Cerebellar nuclear complex (tissue), 1 donor: ENCODE measurements at places on chromosomes 6 and 20.

- no peak for DNase-seq
These were observed 636.3 kb upstream of the IMPG1 start for GRCh38 chr6:76708641-76709331.

- no peak for DNase-seq
These were observed 8.0 kb upstream of the BANF2 start for GRCh38 chr20:17691758-17692157.

DNA sequence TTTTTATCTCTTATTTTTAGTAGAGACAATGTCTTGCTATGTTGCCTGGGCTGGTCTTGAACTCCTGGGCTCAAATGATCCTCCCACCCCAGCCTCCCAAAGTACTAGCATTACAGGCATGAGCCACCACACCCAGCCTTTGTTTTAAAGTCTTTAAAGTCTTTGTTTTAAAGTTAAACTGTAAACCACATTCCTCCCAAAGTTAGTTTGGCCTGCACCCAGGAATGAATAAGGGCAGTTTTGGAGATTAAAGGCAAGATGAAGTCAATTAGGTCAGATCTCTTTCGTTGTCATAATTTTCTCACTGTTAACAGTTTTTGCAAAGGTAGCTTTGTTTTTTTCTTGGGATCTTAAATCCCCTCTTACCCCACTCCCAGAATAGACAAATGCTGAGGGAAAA is 63.8 kb downstream of the UBR2 start:
- no peak for DNase-seq

GRCh38 chr6:44641344-44642031 is 254.0 kb downstream of the CDC5L start:
- no peak for DNase-seq

DNA sequence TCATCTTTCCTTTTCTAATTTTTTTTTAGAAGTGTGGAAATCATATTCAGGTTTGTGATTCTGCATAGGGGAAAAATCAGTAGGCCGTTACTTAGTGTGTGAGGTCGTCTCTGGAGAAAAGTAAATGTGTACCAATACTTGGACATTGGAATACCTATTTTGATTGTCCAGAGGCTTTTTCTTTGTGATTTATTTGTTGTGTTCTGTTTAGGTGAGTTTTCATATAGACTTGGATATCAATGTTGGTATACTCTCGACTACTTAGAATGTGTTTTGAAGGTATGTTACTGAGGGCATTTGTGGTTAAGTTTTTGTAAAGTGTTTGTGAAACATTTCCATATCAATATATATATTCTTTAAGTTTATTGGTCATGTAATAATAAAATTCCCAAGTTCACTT is 2.3 kb downstream of the CD2AP start:
- DNase-seq: no peak

DNA sequence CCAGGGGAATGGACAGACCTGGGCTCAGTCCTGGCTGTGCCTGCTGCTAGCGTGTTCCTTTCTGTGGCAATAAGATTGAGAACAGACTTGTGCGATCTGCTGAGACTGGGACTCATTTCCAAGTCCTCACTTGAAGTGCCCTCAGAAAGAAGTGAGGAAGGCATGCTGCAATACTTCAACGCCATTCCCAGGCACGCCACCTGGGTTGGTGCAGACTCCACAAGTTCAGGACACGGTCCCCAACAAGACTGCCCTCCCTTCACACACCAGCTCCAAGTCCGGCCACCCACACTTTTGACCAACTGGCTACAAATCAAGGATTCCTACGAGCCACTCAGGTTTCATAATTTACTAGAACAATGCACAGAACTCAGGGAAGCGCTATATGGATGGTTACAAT is 391.8 kb upstream of the SULF2 start:
- DNase-seq: no peak

DNA sequence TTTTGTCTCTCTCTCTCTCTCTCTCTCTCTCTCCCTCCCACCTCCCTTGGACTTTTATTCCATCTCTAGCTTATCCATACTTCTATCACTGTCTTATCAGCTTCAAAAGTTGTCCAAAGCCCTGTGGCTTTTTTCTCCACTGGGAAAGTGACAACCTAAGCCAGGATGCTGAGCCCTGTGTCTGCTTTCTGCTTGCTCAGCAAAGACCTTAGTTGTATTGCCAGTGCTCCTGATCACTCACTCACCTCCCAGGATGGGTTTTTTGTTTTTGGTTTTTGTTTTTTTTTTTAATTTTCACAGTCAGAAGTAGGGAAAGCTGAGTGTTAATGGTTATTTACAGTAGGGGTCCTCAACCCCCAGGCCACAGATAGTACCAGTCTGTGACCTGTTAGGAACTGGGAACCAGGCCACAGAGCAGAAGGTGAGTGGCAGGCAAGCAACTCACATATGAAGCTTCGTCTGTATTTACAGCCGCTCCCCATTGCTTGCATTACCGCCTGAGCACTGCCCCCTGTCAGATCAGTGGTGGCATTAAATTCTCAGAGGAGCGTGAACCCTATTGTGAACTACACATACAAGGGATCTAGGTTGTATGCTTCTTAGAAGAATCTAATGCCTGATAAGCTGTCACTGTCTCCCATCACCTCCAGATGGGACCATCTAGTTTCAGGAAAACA is 125.0 kb upstream of the ID4 start:
- DNase-seq: no peak

DNA sequence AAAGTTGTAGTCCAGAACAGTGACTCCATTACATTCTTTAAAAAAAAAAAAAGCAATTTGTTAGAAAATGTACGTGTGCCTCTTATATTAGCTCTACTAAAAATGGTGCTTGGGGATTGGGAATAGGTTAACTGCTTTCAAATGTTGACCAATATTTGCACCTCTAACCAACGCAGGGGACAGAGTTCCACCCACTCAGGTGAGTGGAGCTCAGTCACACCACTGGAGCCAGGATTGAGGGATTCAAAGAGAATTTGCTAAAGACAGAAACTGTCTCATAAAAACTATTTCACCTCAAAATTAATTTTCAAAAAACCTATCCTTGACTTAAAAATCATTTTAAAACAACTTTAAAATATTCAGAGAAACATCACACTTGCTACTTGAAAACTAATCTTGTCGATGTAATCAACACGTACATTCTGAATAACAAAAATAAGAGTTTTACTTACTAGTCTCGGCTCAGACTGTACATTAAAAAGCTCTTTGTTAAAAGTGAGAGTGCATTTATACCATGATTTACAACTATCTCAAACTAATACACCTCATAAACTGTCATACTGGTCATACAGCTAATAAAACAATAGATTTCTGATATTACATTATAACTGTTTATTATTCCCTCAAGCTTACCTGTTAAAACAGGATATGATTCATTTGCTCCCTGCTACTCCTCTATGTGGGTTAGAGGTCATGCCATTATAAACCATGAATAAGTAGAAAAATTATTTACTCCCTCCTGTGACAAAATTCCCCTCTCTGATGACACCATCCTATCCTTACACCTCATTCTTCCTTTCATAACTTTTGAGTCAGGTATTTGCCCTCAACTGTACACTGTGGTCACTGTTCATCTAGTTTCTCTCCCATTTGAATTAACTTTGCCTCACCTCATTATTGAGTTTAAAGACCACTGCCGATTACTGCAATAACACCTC is 88.6 kb downstream of the PDE10A start:
- no peak for DNase-seq

GRCh38 chr20:31606804-31607639 is 1.9 kb downstream of the ID1 start:
- DNase-seq: no peak

GRCh38 chr20:9329355-9330101 is 184.9 kb upstream of the LAMP5 start:
- no peak for DNase-seq

DNA sequence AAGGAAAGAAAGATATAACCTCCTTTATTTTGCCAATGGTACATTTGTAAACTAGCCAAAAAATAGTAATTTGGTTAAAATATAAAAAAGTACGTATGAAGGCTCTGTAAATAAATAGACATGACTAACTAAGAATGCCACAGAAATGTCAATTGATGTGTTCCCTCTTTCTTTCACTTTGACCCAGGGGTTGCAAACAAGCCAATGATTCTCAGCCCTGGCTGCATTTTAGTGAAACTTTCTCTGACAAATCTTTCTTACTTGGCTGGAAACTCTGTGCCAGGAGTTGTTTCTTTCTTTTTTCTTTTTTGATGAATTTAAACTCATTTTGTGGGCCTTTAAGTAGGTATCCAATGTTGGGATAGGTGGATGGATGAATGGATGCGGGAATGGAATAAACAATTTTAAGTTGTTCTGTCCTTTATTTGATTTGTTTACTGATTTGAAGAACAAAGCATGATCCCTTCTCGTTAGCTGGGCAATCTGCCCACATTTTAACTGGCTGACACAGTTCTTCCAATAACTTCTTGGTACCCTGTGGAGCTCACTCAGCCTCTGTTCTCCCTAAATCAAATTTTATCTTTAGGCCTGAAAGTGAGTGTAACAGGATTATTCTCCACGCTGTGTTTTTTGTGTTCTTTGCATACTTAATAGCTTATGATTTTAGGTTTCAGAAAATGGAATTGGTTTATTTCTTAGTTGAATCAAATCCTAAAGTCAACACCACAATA is 58.6 kb upstream of the GCLC start:
- DNase-seq: no peak

DNA sequence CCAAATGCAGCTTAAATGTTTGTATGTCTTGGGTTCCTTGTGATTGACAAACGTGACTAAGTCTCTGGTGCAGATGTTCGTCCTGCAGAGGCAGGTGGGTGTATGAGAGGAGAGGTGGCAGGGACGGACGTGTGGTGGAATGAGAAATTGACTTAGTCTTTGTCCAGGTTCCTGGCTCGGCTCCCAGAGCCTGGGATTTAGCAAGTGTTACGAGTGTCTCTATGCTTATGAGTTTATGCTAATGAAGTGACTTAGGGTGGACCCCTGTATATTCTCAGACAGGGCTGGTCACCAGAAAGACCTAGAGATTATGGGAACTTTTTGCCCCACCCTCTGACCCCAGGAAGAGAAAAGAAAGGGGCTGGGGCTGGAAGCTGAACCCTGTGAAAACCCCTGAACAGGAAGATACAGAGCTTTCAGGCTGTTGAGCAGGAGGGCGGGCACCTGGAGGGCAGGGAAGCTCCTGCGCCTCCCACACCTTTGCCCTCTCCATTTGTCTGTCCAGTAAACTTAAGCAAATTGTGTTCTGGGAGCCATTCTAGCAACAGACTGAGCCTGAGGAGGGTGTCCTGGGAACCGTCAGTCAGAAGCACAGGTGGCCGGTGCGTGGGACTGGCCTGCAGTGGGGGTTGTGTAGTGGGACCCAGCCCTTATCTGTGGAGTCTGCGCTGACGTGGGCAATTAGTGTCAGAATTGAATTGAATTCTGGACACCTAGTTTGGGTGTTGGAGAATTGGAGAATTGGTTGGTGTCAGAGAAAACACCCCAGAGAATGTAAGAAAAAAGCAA is 362.1 kb downstream of the CDH4 start:
- no peak for DNase-seq

DNA sequence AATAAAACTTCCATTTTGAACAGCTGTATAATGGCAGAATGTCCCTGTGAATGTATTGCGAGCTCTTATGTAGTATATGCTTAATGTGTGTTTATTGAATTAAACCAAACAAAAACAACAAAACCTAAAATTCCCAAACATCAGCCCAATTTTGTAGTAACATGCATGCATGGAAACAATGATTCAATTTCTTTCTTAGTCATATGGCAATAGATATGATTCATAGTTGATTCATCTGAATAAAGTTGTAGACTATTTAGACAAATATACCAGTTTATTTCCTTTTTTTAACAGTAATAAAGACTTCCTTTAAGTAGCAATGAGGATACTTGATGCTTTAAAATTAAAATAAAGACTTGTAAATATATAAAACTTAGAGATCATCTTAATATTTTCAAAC is 670.6 kb downstream of the CD109 start:
- DNase-seq: no peak

GRCh38 chr20:13425381-13426135 is 204.5 kb downstream of the ISM1 start:
- no peak for DNase-seq

- DNase-seq: no peak
These were observed 13.4 kb upstream of the SERPINB1 start for GRCh38 chr6:2855061-2855519.

DNA sequence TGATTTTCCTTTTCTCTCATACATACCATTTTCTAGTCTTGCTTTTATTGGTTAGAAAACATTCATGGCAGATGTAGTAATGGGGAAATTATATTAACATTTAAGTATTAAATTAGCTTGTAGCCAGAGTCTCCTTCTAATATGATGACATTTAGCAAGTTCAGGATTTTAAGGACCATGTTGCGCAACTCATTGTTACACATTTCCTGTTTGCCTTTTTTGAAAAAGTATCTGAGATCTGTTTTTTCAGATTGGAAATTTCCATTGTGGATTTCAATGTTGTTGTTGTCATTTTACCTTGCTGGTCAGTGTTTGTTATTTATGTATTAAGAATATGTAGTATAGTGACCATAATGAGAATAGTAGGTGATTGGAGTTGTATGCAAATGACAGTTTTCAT is 38.7 kb downstream of the CDKAL1 start:
- no peak for DNase-seq

DNA sequence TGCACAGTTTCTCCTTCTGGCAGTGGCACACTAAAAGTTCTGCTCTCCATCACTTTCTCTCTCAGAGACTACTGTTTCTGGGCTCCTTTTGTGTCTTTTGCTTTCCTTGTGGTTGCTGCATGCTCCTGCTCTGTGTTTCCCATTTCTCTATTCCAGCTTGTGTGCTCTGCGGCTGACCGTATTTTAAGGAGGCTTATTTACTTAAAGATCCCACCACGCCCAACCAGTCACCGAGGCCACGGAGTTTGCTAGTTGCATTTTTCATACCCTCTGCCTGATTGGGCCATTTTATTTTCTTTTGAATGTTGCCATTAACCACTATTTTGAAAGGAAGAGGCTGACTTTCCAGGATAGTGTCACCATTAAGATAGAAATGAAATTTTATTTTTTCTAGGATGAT is 626.4 kb upstream of the MMS22L start:
- no peak for DNase-seq

DNA sequence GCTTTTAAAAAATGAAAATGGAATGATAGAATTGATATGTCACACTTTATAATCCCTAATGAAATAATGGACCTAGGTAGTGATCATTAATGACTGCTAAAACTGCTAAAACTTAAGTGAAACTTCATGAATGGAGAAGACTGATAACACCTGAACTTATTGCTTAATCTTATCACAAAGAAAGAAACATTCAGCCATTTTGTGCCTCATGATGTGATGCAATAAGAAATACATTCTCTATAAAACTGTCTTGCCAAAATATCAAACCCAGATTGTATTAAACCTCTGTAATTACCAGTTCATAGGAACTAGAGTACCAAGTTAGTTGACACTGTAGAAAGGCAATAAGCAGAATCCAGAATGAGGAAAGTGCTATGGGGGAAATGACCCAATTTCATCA is 54.4 kb upstream of the COL10A1 start:
- DNase-seq: no peak

DNA sequence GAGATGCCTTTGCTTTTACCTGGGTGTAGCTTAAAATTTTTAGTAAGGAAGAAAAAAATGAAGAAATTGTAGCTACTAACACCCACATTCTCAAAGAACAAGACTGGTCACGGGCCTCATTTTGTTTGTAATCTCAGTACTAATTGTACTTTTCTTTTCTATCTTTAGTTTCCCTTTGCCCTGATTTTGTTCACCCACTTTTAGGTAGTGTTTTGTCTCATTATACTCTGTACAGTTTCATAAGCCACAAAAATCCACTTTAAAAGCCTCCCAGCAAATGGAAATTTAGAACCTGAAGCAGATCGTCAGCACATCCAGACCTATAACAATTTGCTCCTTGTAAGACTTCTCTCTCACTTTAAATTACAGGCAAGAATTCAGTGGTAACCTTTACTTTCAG is 43.3 kb downstream of the TP53INP2 start:
- no peak for DNase-seq
